Lung microvascular endothelial cell (primary cell): ENCODE measurements at places on chromosomes 3 and 15. TPM values are rescaled to one million over a fixed set of nuclear protein-coding genes. Genes with fewer than 3 reads are reported as not detected.

The CRYGS gene
- 0.87 and 1.2 TPM in 2 replicates for total RNA-seq

The LINGO1 gene
- total RNA-seq = under 0.01 and 0.22 TPM in 2 replicates

The DAZL gene
- not detected in 2 replicates for total RNA-seq

The NRG4 gene
- not detected in 2 replicates for total RNA-seq

The FAM3D gene
- total RNA-seq = 0.20 and 0.22 TPM in 2 replicates

The TATDN2 gene
- 7.2 and 8.9 TPM in 2 replicates for total RNA-seq

The ESYT3 gene
- not detected in 2 replicates for total RNA-seq

The P2RY14 gene
- total RNA-seq = not detected in 2 replicates

The RTP3 gene
- total RNA-seq = not detected in 2 replicates

The ALDH1L1 gene
- total RNA-seq = not detected in 2 replicates

The LYZL4 gene
- not detected in 2 replicates for total RNA-seq

The ZNF445 gene
- total RNA-seq = 3.7 and 5.8 TPM in 2 replicates

The PRTG gene
- 0.40 and 1.7 TPM in 2 replicates for total RNA-seq

The TFG gene
- 36.1 and 39.4 TPM in 2 replicates for total RNA-seq

The IL17RD gene
- total RNA-seq = 0.20 and 0.65 TPM in 2 replicates

The LMAN1L gene
- total RNA-seq = not detected in 2 replicates

The MYZAP gene
- total RNA-seq = 49.7 and 86.3 TPM in 2 replicates

The AGBL1 gene
- total RNA-seq = not detected in 2 replicates

The RGMA gene
- 0.20 and 0.22 TPM in 2 replicates for total RNA-seq

The SH2D7 gene
- total RNA-seq = not detected in 2 replicates

The MESP1 gene
- total RNA-seq = under 0.01 and 0.22 TPM in 2 replicates

The CCDC54 gene
- total RNA-seq = not detected in 2 replicates

The CNBP gene
- total RNA-seq = 207 and 229 TPM in 2 replicates

The CORO2B gene
- 0.20 and 1.3 TPM in 2 replicates for total RNA-seq

The TAGLN3 gene
- not detected in 2 replicates for total RNA-seq

The SLC30A4 gene
- total RNA-seq = 4.1 and 6.5 TPM in 2 replicates

The OIP5 gene
- total RNA-seq = 1.2 and 4.4 TPM in 2 replicates

The DUOXA2 gene
- total RNA-seq = not detected in 2 replicates

The OXTR gene
- total RNA-seq = 1.7 and 2.8 TPM in 2 replicates

The SAMMSON gene
- total RNA-seq = not detected in 2 replicates

The ARL8B gene
- total RNA-seq = 39.0 and 52.0 TPM in 2 replicates

The DPPA4 gene
- not detected in 2 replicates for total RNA-seq

The BFSP2 gene
- total RNA-seq = not detected in 2 replicates
